ENCODE measurements at places on chromosomes 3 and 15.
A peak's percentile ranks its signal among the peaks of the same experiment; 100 is the strongest.

- no peak for ATAC-seq
These were observed 496 bp downstream of the TF start for GRCh38 chr3:133746712-133747066.

DNA sequence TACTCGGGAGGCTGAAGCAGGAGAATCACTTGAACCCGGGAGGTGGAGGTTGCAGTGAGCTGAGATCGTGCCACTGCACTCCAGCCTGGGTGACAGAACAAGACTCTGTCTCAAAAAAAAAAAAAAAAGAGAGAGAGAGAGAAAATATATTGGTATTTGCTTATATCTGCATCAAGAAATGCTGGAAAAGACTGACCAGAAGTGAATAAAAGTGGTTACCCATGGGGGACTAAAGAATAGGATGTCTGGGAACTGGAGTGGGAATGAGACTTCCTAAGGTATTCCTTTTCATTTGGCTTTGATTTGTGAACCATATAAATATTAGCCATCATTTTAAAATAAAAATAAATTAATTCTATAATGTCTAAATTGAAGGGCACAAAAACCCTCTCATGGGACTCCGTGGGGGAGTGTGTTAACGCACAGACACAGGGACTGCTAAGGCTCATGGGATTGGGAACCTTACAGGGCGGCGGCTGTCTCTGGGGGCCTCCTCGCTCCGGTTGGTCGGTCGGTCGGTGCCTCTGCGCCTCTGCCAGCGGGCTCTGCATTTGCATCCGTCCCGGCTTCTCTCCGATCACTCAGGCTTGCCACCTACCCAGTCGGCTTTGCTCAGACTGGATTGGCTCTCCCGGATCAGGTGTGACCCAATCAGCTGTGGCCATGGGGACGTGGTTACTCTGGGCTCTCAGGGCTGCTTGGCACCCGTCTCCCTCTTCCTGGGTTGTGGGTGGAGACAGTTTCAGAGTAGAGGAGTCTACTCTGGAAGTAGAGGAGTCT, 12.7 kb upstream of the TSPAN3 start:
- peak; percentile 86 for ATAC-seq

DNA sequence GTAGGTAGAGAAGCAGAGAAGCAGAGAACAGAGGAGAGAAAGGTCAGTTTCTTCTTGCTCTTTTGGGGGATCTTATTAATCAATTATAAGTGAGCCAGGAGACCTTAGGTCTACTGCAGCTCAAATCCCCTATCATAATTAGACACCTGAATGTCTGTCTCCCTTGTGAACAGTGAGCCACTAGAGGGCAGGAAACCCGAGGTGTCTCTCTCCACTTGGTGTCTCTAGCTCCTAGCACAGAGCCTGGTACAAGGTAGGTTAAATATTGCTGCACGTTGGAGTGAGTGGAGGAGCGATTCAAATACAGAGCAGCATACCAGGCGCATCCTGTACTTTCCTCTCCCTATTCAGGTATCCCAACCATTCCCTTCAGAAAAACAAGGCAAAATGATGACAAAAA, 2.0 kb upstream of the ST8SIA2 start:
- ATAC-seq, result no peak

- no peak for ATAC-seq
These were observed 63.2 kb upstream of the TNFSF10 start for GRCh38 chr3:172586436-172586835.

- peak; percentile 61 for ATAC-seq
These were observed 14.2 kb downstream of the CIB1 start for GRCh38 chr15:90219421-90220141.

DNA sequence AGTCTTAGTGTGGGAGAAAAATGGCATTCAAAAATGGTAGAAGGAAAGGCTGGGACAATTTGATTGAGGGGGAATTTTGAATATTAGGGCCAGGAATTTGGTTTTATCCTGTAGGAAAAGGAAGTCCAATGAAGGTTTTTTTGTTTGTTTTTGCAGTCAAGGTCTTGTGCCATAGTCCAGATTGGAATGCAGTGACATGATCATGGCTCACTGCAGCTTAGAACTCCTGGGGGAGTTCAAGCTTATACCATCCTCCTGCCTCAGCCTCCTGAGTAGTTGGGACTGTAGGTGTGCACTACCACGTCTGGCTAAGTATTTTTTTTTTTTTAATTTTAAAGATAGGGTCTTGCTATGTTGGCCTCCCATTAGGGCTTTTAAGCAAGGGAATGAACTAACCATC, 2.6 kb upstream of the SLC6A11 start:
- ATAC-seq, result no peak

- no peak for ATAC-seq
These were observed 424.1 kb downstream of the MAGI1 start for GRCh38 chr3:65614585-65614984.

GRCh38 chr15:99315636-99316035, 64.4 kb downstream of the LRRC28 start:
- ATAC-seq, result no peak

GRCh38 chr3:194537732-194538247, 51.0 kb upstream of the ATP13A3 start:
- no peak for ATAC-seq

DNA sequence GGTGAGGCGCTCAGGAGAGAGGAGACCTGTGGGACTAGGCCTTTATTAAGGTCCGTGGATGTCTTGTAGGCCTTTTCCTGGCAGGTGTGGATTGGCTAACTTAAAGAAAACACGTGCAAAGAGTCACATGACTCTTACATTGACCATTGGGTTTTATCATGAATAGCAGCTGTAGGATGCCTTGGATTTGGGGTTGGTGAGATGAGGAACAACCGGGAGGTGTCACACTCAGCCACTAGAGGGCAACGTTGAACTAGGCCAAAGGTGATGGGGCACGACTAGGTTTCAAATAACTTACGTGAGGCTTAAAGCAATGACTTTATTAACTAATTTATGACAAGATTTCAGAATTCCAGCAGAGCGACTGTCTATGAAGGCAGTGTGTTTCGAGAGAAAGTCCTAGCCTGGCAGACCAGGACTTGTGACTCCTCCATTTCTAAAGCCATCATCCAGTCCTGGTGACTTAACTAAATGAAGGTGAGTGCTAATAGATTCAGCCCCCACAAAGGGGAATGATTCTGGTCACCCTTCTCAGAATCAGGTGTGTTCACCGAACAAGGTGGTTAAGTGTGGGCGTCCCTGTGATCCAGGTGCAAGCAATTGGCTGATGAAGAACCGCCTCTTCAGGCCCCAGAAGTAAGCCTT, 345.6 kb downstream of the MCTP2 start:
- ATAC-seq, result no peak

GRCh38 chr3:42447481-42447880, 37.1 kb upstream of the LYZL4 start:
- ATAC-seq, result no peak

GRCh38 chr3:124691599-124691998, 38.7 kb upstream of the UMPS start:
- no peak for ATAC-seq

DNA sequence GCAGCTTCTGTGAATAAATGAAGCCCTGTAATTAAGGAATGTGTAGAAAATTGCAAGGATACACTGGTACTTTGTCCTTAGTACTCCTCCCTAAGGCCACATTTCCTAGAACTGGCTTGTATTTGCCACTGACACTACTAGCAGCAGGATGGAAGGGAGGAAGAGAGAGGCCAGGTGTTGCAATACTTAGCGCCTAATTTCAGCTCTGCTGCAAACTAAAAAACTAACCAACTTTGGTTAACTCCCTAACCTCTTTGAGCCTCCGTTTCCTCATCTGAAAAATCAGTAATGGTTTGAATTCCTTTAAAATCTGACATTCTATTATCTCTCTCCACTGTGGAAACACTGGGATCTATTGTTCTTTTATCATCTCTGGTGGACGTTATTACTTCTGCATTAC, 257.0 kb downstream of the SV2B start:
- no peak for ATAC-seq

DNA sequence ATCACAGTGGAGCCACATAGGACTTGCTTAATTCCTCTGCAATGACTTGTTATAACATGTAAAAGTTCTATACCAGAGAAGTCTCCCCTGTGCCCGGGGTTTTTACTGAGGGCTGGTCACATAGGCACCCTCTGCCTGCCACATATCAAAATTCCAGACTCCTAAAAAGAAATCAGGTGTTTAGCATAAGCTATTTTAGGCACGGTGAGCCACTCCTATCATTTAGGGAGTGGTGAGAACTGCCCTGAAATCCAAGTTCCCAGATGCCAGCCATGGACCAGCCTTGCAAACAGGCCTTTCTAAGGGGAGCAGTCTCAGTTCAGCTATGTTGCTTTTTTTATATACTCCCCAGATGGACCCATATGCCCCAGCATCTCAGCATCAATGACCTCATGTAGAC, 130.3 kb downstream of the THSD4 start:
- ATAC-seq, result no peak

DNA sequence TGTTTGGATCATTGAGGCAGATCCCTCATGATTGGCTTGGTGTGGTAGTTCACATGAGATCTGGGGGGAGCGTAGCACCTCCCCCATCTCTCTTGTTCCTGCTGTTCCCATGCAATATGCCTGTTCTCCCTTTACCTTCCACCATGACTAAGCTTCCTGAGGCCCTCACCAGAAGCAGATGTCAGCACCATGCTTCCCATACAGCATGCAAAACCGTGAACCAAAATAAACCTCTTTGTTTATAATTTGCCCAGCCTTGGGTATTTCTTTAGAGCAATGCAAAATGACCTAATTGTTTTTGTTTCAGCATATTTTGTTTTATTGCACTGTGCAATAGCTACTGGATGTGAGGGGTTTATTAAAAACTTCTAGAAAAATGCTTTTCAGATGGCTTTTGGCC, 56.6 kb upstream of the CHST2 start:
- no peak for ATAC-seq

DNA sequence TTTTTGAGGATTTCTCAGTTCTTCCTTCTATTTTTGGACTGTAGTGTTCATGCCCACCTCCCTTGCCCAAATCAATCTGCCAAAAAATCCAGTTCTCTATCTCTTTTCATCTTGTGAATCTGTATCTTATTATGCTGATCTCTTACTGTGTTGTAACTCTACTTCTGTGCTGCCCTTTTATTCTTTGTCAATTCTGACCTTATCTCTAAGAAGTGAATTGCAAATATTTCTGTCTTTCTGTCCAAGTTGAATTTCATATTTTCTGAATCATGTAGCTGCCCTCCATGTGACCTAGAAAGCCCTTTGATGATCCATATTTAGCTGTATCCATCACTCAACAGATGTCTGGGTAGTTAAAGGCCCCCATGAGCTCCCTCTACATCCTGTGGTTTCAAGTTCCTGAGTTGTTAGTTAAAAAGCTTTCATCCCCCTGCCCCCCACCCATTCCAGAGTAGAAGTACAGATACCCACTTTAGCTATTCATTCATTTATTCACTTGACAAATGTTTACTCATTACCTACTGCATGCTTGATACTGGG, 33.6 kb upstream of the ETV5 start:
- ATAC-seq, result no peak

DNA sequence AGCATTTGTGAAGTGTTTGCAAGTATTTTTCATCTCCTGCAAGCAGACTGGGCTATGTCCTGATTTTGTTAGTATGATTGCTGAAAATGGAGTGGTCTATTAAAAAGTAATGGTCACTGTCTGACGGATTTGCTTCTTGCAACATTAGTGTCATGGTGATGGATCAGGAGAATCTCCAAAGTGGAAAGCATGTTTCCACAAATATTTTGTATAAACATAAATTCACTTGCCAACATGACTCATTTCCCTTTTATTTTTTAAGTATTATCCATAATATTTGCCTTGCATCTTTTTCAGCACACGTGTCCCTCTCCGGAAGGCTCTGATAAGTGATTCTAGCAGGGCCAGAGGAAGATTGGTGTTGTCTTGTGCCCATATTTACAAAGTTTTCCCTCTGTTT, 27.4 kb upstream of the CACNA2D3 start:
- ATAC-seq, result no peak

DNA sequence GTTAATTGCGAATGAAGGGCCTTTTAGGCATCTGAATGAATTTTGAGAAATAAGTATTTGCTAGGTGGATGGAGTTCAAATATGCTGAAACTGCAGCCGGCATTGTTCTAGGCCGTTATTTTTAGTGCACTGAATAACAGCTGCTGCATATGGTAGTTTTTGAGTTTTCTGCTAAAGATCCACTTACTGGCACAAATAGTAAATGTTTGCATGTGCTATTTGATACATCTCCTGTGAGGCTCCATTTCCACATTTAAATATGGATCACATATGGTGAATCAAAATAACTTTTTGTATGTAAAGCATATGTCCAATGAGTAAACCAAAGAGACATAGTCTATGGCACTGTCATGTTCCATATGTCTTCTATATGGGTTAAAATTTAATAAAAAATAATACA, 56.7 kb upstream of the CNTN4 start:
- ATAC-seq, result no peak

GRCh38 chr15:64883100-64883581, 28.6 kb upstream of the ANKDD1A start:
- no peak for ATAC-seq

DNA sequence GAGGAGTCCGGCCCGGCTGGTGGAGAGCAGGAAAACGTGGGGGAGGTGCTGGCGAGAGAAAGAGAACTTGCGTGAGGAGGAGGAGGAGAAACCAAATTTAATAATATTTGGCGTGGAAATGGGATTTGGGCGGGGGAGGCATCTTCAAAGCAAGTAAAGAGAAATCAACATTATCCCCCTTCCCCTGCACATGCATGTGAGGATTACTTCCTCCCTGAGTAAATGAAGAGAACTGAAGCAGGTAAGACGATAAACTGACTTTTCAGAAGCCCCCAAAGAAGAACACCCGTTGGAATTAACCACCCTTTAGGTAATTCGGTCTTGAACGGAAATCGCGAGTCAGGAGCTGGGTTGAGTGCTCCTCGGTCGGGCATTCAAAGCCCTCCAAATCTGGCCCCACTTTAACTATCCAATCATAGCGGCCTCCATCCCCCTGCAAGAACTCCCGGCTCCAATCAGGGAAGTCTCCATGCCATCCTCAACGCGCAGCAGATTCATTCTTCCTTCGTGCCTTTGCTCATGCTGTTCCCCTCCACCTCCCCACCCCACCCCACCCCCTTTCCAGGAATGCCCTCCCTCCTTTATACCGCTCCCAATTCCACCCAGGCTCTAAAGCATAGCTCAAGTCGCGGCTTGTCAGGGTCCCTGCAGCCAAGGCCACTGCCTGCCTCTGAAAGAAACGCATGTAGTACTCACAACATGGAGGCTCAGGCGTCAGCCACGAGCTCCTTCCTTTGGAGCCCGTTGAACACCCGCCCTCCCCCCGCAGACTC, 545 bp upstream of the RFX7 start:
- ATAC-seq, result peak; percentile 82

DNA sequence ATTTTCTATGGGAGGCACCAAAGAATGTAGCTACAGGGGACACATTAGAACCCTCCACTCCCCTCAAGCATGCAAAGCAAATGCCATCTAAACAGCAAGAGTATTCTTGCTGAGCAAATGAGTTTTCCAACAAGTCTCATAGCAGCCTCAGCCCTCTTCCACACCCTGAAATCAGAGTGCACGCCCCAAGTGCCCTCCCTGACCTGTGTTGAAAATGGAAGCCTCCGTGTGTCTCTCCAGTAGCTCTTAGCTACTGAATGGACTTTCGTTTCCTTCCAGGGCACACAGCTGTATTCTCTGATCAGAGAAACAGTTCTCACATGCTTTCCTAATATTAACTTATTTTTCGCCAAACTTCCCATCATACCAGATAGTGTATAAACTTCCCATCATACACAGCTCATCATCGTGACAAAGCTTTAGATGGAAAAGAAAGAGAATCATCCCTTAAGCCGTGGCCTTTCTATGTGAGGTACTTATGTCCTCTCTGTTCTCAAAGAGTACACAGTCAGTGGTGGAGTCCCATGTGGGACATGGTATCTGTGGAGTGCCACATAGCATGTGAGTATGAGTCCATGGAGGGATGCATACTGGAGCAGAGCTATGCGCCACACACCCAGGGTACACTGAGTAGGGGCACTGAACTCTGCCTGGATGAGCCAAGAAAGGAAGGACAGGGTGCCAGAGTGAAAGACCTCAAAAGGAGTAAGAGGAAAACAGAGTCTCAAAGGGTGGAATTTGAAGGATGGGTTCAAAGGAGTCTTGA, 434.5 kb downstream of the MCTP2 start:
- ATAC-seq, result peak; percentile 71
